ENCODE measurements at places on chromosomes 5 and 9.
A peak's percentile ranks its signal among the peaks of the same experiment; 100 is the strongest.

DNA sequence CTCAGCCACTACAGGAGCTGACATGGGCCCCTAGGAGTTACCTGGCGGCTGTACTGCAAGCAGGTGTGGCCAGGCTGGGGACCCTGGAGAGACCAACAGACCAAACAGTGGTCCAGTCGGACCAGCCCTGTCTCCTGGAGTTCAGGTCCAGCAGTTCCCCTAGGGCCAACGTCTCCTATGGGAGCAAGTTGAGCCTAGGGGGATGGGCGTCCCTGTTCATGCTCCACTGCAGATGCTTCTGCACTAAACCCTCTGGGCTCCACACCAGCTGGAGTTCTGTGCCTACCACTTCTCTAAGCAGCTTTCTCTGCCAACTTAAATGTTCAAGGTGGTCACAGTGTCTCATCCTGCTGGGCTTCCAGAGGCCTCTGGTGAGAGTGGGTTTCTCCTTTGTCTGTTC is 20.6 kb upstream of the OMD start:
- no peak for DNase-seq

GRCh38 chr5:18881615-18882014 is 1106.4 kb downstream of the CDH18 start:
- no peak for DNase-seq

DNA sequence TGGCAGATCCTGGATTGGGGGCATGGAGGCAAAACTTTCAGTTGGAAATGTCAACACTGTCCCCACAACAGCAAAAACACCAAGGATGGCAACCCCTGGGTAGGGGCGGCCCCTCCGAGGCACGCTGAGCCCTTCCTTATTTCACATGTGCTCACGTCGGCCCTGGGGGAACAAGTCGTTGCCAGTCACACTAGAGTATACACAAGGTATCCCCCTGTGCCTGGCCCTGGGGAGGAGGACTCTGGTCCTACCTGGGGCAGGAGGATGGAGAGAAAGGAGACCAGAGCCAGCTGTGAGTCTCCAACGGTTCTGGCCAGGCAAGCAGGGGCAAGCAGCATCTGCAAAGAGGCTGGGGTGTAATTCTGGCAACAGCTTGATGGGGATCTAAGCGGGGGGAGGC is 126.9 kb upstream of the FOXD4L5 start:
- no peak for DNase-seq

- no peak for DNase-seq
These were observed 1.6 kb upstream of the NOL6 start for GRCh38 chr9:33475357-33475756.

DNA sequence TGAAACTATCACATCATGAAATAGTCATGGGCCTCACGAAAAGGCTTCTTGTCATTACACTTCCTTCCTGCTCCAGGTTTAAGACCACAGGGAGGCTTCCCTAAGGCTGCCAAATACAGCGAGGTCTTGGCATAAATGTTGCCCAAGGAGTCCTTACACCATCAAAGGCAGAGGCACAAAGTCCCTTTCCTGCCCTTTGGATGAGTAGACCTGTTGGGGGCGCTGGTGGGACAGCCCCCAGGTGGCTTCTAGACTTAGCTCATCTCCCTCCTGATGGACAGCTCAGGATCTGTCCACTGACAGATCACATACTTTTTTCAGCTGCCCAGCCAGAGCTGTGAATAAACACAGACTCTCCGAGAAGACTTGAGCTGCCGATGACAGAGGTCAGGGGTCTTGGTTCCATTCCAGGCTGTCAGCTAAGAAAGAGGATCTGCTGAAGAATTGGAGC is 15.5 kb upstream of the MEGF9 start:
- no peak for DNase-seq

GRCh38 chr5:145752947-145753346 is 82.2 kb downstream of the PRELID2 start:
- DNase-seq = no peak

DNA sequence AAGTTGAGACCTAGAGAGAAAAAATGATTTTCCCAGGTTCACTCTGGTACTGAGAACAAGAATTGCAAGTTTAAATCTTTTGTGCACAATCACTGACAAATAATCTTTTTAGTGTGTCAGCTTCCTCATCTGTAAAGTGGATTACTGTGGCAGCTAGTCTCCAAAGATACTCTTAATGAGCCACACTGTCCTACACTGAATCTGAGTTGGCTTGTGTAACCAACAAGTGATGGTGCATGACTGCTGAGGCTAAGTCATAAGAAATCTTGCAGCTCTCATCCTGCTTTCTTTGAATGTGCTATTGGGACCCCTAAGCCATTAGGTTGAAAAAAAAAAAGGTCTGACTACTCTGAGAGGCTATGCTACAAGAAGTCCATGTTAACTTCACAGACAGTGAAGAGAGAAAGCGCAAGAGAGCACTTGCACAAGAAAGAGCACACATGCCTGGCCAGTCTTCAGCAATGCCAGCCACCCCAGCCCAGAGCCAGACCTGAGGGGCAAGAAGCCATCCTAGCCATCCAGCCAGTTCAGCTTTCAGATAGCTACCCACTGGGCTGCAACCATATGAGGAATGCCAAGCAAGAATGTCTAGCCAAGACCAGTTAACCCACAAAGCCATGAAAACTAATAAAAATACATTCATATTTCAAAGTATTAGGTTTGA is 419.4 kb downstream of the RAB3C start:
- DNase-seq = no peak

- DNase-seq = no peak
These were observed 499.0 kb downstream of the EBF1 start for GRCh38 chr5:158600679-158601078.

- DNase-seq = no peak
These were observed 41.4 kb upstream of the DAB2IP start for GRCh38 chr9:121609822-121610637.

- no peak for DNase-seq
These were observed 197.5 kb downstream of the CDK5RAP2 start for GRCh38 chr9:120382453-120382852.

GRCh38 chr9:92754091-92754745 is 10.4 kb downstream of the BICD2 start:
- DNase-seq = no peak

DNA sequence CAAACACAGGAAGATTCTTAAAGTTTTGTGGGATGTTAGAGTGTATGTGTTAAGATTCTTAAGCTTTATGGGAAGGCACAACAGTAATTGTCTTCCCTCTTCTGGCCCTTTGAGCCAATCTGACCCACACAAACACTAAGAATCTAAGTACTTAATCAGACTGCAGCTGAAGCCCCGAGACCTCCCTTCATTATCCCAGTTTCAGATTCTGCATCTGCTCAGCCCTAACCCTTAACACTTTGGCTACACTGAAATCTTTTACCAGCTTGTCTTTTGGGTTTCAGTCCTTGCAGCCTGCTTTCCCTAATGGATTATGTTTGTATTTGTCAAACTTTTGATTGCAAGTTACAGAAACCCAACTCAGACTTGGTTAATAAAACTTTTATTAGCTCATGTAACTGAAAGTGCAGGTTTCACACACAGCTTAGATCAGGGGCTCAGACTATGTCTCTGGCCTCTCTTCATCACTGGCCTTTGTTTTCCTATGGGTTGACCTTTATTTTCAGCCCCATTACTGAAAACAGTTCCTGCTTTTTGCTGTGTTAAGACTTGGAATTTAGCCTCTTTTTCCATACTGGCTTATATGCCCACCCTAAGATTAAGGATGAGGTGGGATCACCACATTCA is 71.5 kb downstream of the COX7C start:
- no peak for DNase-seq

DNA sequence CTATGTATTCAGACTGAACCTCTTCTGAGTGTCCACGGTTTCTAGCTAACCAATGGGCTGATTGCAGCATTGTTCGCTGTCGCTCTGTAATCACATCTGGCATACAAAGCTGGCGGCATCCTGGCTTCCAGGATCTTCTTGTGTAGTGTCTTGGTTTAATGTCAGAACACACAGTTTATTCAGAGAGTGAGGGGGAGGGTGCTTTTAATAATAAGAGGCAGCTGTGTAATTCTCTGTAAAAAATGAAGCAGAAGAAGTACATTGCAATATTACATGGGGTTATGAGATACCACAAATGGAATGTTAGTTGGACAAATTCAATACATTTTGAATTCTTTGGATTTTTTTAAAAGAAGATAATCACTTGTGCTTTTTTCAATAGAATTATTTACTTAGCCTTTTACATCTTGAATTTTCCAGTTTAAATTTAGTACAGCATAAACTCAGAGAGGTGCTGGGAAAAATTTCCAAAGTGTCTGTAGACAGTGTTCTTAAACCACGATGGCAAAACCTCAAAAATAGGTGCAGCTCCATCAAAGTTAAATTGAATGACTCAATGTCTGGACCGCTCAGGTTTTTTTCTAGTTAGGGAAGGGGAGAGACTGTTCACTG is 206.0 kb downstream of the PCSK1 start:
- DNase-seq = peak; percentile 75

GRCh38 chr5:6818594-6819511 is 105.6 kb downstream of the TENT4A start:
- DNase-seq = no peak

DNA sequence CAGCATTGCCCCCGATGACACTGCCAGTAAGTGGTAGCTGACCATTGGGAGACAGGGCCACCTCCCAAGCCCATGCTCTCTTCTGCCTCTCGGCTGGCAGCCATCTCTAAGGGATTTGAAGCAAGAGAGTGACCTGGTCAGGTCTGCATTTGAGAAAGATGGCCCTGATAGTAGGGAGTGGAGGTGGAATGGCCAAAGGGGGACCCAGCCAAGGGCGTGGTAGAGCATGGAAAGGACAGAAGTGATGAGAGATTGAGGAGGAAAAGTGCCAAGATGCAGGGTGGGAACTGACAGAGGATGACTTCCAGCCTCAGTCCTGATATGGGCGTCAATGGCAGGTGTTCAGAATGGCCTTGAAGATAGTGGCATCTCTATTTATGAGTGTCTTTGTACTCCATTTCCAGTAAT is 9.0 kb downstream of the ABL1 start:
- DNase-seq = no peak

- no peak for DNase-seq
These were observed 37.0 kb downstream of the SH3PXD2B start for GRCh38 chr5:172417130-172417841.

- DNase-seq = no peak
These were observed 588.8 kb downstream of the BNC2 start for GRCh38 chr9:16281707-16282106.

- no peak for DNase-seq
These were observed 199.0 kb upstream of the TARS1 start for GRCh38 chr5:33241802-33242201.

DNA sequence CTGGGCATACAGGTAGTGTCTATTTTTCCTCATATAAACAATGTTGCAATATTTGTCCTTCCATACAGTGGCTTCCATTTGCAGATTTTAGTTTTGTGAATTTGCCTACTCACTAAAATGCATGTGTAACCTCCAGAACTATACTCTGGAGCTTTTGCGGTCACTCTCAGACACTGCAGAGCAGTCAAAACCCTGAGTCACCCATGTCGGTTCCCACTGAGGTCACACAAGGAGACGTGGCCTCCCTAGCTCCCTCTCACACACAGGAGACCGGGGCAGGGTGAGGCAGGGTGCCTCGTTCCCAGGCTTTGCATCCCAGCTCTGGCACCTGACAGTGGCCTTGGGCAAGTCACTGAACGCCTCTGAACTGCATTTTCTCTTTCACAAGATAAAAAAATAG is 55.5 kb upstream of the ZNF354A start:
- DNase-seq = no peak

DNA sequence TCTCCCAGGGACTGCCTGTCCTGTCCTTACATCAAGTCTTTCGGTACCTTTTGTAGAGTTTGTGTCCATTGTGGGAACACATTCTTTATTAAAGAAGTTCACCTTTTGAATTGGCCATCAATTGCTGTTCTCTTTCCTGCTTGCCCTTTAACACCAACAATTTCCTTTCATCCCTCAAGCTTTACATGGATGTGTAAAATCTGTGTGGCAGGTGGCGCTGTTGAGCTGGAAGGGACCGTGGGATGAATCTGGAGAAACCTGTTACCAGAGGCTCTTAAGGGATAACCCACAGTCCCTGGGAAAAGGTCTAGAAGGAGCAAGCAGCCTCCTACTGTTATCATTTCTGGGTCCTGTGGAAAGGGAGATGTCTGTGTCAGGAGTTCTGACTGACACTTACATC is 7.9 kb upstream of the ZFP62 start:
- DNase-seq = peak; percentile 81

DNA sequence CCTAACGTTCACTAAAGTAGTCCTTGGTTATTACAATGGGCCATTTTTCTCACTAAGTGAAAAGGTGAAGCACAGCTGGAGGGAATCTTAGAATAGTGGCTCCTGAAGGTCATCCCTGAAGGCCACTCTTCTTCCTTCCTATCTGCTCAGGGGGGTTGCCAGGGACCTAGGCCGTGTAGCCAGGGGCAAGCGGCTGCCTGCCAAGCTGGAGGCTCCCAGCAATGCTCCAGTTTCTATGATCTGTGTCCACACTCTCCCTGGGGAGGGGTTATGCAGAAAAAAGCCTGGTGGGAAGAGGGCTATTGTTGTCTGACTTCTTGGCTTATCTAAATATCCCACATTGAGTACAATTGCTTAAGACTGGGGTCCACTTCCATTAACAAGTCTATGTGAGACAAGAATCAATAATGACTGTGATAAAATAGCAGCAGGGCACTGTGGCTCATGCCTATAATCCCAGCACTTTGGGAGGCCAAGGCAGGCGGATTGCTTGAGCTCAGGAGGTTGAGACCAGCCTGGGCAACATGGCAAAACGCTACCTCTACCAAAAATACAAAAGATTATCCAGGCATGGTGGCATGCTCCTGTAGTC is 3.8 kb downstream of the NMRK1 start:
- DNase-seq = no peak

- no peak for DNase-seq
These were observed 98.5 kb downstream of the GABBR2 start for GRCh38 chr9:98610211-98610610.

GRCh38 chr5:56160723-56161438 is 72.2 kb downstream of the ANKRD55 start:
- no peak for DNase-seq

GRCh38 chr5:159708090-159708489 is 208.2 kb upstream of the ADRA1B start:
- DNase-seq = no peak

DNA sequence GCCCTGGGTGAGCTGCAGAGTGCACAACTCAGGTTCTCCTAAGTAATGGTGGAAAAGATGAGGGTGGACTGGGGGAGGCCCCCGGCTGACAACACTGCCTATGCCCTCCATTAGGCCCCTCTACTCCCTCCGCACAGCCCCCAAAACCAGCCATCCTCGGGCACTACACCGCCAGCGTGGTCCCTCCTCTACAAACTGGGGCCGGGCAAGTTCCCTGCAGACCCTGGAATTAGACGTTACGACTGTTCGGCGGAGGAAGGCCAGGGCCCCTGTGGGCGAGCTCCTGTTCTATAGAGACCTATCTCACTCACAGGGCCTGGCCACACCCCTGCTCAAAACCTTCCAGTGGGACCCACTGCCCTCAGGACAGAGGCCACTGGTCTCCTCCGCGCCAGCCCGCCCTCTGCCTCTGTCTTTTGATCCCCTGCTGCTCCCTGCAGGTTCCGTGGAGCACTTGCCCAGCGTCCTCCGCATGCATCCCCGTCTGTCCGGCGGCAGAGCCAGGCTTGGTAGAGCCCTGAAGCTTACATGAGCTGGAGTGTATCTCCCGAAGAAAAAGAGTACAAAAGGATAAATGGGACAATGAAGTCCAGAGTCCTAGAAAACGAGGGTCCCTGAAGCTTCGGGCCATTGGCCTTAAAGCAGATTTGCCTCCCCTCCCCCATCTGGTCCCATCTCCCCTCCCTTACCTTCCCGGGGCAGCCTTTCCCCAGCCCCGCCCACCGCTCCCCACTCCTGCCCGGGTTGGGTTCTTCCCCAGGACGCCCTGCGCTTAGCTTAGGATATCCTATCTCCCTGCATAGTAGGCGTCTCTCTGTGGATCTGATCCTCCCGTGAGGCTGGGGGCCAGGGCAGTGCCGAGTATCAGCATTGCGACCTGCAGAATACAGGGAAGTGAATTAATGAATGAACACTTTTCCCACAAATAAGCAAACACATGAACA is 71.3 kb downstream of the HRH2 start:
- DNase-seq = peak; percentile 27

Measured in femur (tissue), 1 donor.